T-helper 9 cell (primary cell): ENCODE measurements at places on chromosomes 6 and 20.

GRCh38 chr6:119312875-119313338, 36.7 kb downstream of the MAN1A1 start:
- DNase-seq = no peak

DNA sequence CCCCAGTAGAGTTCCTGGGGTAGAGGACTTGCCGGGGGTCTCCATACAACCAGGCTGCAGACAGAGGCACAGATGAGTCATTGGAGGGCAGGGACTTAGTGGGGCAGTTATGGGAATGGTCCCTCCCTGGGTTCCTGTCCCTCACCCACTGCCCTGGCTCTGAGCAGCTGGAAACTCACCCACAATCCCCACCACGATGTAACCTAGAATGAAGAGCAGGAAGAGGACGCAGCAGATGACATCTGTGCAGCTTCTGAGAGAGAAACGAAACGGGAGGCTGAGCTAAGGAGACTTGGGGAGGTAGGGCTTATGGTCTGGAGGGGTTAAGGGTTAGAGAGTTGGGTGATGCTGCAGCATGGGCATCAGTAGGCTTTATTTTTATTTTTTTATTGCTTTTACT, 2.9 kb downstream of the SLC44A4 start:
- no peak for DNase-seq

DNA sequence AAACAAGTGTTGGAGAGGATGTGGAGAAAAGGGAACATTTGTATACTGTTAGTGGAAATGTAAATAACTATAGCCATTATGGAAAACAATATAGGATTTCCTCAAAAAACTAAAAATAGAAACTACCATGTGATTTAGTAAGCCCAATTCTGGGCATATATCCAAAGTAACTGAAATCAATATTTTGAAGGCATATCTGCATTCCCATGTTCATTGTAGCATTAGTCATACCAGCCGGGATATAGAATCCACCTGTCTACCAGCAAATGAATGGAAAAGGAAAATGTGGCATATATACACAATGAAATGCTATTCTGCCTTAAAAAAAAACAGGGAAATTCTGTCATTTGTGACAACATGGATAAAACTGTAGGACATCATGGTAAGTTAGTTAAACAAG, 15.3 kb upstream of the C6orf58 start:
- no peak for DNase-seq

DNA sequence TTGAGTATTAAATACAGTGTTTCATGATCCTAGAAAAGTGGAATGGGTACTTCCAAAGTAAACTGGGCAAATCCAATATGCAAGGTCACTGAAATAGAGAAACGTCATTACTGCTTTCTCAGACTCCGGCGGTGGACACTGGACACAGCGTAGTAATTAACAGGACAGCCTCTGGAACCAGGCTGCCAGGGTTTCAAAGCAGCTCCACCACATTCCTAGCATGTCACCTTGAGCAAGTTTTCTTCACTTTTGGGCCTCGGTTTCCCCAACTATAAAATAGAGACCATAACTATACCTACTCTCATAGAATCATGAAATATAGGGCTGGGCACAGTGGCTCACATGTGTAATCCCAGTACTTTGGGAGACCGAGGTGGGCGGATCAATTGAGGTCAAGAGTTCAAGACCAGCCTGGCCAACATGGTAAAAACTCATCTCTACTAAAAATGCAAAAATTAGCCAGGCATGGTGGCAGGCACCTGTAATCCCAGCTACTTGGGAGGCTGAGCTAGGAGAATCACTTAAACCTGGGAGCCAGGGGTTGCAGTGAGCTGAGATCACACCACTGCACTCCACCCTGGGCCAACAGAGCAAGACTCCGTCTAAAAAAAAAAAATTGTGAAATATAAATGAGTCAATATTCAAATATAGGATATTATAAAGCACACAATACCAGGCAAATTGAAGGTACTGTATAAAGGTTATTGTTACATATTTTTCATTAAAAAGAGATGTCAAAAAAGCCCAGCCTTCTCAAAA, 24.9 kb downstream of the ARHGAP18 start:
- no peak for DNase-seq

- DNase-seq = peak; percentile 9
Measured at GRCh38 chr20:51562332-51563173, 20.0 kb upstream of the NFATC2 start.

- no peak for DNase-seq
Measured at GRCh38 chr6:6505111-6505510, 83.4 kb upstream of the LY86 start.

GRCh38 chr6:7505189-7505699, 36.2 kb upstream of the DSP start:
- DNase-seq = no peak

DNA sequence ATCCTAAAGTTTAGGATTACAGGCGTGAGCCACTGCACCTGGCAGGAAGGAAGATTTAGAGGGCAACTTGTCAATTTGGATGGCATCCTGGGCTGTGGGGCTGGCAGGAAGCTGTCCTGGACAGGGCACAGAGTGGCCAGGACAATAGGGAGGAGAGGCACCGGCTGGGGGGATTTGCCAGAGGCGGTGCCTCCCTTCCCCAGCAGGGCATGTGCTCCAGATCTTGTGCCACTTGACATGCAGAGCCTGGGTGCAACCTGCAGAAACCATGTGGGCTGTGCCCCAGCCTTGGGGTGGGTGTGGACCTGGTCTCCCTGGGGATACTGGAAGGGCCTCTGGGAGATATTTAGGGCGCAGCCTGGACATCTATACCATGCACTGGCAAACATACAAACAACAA, 58.6 kb upstream of the EEF1A1 start:
- no peak for DNase-seq

- DNase-seq = no peak
Measured at GRCh38 chr6:6503191-6503590, 85.3 kb upstream of the LY86 start.

GRCh38 chr6:12331951-12332749, 42.0 kb downstream of the EDN1 start:
- no peak for DNase-seq

DNA sequence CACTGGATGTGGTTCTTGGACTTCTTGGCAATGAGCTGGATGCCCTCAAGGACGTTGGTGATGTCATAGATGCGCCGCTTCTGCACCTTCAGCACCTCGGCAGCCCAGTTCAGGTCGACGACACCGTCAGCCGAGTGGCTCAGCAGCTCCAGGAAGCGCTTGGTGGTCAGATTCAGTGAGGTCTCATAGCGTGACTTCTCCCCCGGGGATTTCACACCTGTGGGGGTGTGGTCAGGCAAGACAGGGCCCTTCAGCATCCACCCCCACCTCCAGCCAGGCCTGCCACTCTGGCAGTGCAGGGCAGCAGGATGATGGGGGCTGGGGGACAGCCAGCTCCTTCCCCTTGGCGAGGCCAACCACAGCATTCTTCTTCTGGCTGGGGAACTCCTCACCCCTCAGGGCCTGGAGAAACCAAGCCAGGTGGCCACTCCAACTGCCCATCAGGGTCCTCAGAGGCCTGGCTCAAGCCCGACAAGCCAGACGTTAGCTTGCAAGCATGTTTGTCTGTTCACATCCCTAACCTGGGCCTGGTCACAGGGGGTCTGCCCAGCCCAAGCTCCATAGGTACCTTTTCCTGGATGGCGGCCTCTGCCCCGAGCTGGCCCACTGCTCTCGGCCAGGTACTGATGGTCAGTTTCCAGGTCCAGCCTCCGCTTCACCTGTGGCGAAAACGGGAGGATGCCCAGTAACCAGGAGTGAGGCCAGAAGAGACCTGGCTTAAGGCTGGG, 5.7 kb upstream of the NECAB3 start:
- no peak for DNase-seq

DNA sequence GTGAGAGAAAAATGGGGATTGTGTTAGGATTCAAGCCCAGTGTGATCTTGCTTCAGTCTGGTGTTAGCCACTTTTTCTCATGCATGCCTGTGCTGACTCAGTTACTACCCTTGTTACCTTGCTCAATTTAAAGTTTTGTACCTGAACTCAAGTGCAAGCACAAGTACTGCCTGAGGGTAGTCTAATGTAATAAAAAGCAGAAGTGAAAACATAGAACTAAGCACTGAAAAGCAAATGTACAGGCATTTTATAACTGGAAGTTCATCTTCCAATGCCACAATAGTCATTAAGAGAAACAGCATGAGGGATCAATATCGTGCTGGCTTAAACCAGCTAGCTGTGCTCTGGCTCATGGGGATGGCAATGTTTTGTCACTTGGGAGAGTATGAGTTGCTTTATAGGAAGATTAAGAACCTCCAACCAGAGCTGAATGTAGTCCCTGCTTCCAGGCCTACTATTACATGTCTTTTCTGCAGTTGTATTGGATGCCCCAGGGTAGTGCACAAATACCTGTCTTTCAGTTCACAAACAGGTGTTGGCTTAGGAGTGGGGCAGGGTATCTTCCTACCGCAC, 48.7 kb downstream of the SLC35F1 start:
- no peak for DNase-seq

- no peak for DNase-seq
Measured at GRCh38 chr20:57325632-57326356, 3.8 kb upstream of the SPO11 start.

DNA sequence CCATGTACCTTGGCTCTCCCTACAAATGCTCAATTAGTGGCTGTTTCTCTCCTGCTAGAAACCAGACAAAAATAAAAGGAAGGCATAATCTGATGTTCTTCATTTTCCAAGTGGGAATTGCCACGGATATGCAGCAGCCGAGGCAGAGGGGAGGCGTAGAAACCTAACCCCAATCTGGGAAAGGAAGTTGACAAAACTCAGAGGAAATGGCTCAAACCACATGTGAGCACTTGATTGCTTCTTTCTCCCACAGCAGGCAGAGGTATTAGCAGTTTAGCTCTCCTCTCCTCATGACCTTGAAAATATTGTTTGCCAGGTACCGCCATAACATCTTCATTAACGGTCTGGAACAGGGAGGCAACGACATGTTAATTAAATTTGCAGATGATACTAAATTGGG, 3.8 kb upstream of the MLN start:
- DNase-seq = no peak

DNA sequence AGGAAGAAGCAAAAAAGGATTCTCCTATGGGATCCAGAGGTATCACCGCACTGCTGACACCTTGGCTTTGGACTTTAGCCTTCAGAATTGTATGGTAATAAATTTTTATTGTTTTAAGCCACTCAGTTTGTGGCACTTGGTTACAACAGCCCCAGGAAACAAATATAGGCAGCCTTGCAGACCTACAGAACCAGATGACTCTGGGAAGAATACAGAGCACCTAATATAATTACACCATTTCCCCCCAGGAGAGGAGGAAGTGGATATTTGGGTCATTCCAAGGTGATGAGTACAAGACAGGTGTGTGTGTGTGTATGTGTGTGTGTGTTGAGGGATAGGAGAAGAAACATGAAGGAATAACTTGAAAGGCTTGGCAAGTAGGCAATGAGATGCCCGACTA, 84.2 kb upstream of the ENPP5 start:
- no peak for DNase-seq

DNA sequence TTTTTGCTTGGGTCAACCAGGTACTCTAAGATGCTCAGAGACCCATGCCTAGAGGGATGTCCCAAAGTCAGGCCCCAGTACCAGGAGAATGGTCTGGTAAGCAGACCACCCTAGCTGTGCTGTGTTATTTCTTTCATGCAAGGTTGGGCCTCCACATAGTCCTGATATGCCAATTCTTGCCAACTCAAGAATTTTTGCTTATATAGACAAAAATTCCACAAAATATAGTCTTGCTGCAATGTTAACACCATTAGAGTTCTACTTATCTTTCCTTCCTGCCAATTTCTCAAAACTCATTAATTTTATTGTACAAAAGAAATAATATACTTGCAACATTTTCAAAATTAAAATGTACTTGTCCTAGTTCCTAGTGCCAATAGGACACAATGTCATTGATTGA, 33.9 kb upstream of the TINAG start:
- no peak for DNase-seq
